ENCODE measurements at places on chromosomes 11 and 22.

GRCh38 chr22:19473578-19473977 lies 5.4 kb downstream of the UFD1 start:
- no peak for DNase-seq

- DNase-seq = no peak
Measured at GRCh38 chr11:64916040-64916774, 802 bp downstream of the ATG2A start.

DNA sequence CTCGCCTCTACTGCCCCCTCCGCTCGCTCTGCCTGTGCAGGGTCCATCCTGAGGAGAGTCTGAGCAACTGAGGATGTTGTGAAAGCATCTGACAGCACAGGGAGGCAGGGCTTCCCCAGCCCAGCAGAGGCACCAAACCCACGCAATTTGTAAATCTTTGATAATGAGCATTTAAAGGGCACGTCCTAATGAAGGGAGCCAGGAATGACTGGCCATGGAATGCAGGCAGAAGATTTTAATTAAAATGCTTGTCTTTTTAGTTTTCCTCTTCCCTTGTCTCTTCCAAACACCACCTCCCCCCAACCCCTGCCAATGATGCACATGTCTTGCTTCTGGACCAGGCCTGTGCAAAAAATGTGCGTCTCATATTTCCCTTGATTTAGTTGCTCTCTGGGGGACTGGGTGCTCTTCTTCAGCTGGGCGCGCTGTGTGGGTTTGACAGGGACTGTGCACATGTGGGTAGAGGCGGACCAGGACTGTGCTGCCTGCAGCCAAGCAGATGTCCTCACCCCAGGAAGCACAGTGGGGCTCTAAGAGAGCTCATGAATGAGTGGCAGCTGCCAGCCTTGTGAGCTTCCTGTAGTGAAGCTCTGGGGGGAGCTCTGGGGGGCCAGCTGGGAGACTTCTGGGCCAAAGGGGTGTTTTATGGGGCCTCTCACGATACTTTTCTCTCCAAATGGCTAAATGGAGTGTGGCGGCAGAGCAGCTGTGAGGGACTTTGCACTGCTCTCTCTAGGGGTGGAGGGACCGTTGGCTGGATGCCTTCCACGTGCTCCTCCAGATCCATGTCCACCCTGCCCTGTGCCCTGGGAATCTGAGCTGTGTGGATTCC lies 273.5 kb downstream of the ST3GAL4 start:
- no peak for DNase-seq

DNA sequence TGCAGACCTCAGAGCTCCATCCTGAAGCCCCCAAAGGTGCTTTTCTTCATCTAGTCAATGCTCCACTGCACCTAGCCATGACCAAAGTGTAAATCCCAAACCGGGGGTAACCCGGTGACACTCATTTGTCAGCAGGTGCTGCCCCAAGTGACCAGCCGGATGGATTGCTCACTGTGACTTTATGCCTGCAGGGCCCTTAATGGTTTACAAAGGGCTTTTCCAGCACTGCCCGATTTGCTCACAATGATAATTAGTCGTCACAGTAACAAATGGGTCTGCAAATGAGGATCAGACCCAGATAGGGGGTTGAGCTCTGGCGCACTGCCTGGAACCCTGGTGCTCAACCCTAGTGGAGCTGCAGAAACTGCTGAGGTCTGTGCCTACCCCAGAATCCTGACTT lies 45.7 kb upstream of the CD5 start:
- no peak for DNase-seq

- no peak for DNase-seq
Measured at GRCh38 chr11:69708736-69709401, 5.0 kb upstream of the FGF19 start.

DNA sequence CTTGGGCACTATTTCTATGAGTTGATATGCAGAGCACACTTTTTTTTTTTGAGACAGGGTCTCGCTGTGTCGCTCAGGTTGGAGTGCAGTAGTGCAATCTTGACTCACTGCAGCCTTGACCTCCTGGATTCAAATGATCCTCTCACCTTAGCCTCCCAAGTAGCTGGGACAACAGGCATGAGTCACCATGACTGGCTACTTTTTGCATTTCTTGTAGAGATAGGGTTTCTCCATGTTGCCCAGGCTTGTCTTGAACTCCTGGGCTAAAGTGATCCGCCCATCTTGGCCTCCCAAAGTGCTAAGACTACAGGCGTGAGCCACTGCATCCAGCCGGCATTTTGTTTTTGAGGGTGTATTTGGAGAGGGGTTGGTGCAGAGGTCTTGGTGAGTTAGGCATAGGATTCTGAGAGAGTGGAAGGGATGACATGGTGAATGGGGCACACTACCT lies 29.9 kb upstream of the MTCH2 start:
- DNase-seq = no peak

DNA sequence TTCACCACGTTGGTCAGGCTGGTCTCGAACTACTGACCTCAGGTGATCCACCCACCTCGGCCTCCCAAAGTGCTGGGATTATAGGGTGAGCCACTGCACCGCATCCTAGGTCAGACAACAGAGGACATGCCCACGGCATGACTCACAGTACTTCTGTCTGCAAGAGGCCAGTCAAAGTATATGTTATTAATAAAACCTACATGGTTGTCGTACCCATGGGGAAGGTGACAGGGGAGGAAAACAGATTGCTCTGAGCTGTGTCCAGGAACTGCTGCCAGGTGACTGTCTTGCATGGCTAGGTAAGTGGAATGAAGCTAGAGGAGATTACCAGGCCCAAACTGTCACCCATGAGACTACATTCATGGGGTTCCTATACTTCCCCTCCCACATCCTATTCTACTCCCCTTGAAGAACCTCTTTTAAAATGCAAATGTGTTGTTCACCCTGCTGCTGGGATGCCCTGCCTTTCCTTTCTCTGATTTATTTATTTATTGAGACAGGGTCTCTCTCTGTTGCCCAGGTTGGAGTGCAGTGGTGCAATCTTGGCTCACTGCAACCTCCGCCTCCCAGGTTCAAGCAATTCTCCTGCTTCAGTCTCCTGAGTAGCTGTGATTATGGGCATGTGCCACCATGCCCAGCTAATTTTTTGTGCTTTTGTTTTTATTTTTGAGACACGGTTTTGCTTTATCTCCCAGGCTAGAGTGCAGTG lies 2.0 kb upstream of the NLRX1 start:
- DNase-seq = no peak

- DNase-seq = no peak
Measured at GRCh38 chr22:42608136-42608822, 6.4 kb downstream of the POLDIP3 start.

- no peak for DNase-seq
Measured at GRCh38 chr11:78651923-78652842, 77.5 kb upstream of the NARS2 start.

DNA sequence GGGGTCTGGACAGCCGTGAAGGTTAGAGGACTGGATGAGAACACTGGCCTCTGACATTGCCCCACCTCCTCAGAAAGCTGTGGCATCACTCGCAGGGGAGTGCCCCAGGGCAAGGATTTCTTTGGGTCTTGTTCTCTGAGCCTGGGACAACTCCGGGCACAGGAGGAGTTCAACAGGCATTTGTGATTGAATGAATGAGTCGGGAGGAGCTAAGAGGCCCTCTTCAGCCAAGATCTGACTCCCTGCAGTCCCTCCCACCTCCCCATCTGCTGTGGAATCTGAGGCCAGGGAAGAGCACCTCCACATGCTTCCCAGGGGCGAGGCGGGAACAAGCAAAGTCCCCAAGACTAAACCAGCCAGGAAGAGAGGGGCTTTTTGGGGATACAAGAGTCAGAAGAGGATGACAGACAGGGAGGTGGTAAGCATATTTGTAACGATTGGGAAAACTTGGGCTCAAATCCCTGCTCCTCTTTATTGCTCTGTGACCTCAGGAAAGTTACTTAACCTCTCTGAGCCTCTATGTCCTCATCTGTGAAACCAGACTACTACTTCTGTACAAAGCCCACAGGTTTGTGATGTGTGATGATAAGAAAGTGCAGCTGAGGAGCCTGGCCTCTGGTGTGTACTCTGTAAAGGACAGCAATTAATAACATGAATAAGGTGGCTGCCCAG lies 6.4 kb downstream of the TP53I11 start:
- DNase-seq = no peak

GRCh38 chr11:34243600-34244464 lies 114.0 kb downstream of the ABTB2 start:
- no peak for DNase-seq

DNA sequence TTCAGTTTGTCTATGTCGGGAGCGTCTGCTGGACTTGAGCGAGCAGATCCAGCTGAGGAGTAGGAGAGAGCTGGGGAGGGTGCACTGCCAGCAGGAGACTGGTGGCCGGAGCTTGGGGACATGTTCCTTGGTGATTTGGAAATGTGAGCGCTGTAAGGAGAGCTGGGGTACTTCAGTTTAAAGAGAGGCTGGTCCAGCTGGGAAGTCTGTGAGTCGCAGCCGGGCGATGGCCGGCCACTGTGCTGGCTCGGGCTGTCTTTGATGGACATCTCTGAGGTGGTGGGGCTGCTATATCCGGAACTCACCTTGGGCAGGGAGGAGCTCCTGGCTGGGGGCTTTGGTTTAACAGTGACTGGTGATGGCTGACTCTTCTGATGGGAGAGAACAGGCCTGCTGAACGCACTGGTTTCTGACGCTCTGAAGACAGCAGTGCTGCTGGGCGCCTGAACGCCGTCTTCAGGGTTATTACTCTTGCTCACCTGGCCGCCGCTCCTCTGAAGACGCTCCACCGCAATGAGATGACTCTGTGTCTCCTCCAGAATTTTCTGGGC lies 63.6 kb upstream of the PITPNB start:
- no peak for DNase-seq

DNA sequence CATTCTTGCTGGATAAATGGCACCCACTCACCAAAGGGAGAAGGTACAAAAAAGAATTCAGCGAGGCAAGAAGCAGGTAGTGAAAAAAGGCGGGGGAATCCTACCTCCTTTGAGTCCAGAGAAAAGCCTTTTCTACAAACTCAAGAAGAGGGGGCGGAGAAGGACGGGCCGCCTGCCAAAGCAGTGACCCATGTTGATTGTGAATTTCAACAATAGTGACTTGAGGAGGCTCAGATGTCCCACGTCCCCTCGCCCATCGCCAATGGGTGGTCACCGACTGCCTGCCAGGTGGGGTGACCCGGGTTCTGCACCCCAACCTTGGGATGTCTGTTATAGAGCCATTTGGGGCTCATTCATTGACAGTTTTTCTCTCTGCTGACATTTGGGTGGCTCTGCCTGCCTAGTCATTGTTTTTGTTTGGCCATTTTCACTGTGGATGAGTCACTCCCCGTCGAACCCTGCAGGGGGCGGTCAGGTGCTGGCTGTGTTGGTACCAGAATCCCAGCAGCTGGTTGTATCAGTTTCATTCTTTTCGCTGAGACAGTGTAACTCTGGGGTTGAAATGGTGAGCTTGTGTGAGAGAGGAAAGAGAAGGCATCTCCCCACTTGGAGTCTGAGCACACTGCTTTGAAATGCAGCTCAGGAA lies 163.4 kb upstream of the NCAM1 start:
- DNase-seq = peak; percentile 6

DNA sequence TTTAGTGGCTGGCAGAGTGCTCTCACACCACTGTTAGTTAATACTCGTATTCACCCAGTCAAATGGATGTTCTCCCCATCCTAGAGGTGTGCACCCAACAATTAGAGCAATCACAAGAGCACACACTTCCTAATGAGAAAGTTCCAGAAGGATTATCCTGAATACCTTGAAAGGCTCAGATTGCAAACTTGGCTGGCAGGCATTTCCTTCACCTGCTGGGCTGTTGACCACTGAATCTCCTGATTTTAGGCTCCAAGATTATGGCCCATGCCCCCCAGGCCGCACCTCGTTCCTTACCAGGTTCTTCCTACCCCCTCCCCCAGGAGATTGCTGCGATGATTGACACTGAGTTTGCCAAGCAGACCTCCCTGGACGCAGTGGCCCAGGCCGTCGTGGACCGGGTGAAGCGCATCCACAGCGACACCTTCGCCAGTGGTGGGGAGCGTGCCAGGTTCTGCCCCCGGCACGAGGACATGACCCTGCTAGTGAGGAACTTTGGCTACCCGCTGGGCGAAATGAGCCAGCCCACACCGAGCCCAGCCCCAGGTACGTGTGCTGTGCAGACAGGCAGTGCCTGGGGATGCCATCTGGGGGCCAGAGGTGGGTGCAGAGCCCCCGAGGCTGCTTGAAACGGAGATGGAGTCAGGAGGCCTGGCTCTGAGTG lies 26.9 kb downstream of the TAB1 start:
- DNase-seq = no peak

DNA sequence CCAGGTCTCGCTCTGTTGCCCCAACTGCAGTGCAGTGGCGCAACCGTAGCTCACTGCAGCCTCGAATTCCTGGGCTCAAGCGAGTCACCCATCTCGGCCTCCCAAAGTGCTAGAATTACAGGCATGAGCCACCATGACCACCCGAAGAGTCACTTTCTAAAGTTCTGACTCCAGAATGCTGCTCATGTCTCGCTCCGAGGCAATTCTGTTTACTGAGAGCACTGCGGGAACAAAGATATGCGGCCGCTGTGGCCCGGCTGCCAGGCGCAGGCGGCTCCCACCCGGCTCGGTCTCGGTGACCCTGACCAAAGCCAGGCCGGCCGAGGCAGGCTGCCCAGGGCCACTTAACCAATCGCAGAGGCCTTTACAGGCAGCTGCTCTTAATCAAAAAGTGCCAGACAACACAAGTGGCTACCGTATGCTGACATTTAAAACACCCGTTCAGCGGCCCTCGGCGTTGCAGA lies 78.7 kb downstream of the PHF21B start:
- no peak for DNase-seq

GRCh38 chr11:63767565-63768236 lies 874 bp downstream of the ZFTA start:
- DNase-seq = peak; percentile 33

DNA sequence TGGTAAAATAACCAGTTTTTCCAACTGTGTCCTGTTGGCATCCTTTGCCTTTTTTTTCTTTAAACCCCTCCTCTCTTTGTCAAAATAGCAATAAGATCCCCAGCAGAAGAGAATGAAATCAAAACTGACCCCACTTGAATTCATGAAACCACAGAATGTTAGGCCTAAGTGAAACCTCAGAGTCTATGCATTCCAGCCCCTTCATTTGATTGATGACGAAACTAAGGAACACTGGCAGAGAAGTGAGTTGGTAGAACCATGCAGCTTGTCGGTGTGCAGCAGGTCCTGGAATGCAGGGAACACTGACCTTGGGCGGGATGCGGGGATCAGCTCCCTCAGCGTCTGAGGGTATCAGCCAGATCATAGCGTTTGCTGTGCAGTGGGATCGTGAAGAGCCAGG lies 57.5 kb downstream of the GRK3 start:
- no peak for DNase-seq

- DNase-seq = no peak
Measured at GRCh38 chr11:63908631-63909401, 8.1 kb downstream of the RCOR2 start.

DNA sequence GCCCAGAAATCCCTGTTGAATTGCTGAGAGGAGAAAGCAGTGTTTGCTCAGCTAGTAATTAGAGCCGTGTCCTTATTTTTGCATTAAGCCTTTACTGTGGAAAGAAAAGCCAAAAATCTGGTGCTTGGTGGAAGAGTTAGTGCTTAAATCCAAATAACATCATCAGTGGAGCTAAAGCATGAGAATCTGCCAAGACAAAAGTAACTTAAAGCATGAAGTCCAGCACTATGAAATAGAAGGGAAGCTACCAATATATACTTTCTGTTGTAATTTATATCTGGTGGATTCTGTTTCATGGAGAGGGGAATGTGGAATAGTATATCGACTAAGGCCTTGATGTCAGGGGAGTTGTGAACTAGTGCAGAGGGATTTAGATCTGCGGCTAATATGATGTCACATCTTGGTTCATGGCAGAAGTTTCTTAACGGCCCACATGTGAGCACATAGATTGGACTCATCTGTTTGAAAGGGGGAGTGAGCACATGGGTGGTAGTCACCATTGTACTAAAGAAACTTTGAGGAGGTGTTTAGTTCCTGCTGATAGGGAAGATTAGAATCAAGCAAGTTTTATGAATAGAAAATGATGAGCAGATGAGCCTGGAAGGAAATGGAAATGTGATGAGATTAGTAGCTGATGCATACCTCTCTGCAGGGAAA lies 224.4 kb upstream of the MTNR1B start:
- no peak for DNase-seq

Measured in AML-193 (cell line).